ENCODE measurements at places on chromosomes 7 and 10. TPM values are rescaled to one million over a fixed set of nuclear protein-coding genes. Genes with fewer than 3 reads are reported as not detected.
A peak's percentile ranks its signal among the peaks of the same experiment; 100 is the strongest.

FKBP9 gene
- polyA plus RNA-seq: 168 TPM

ANKRD22 gene
- polyA plus RNA-seq: 0.17 TPM

CYP26C1 gene
- polyA plus RNA-seq: 0.16 TPM

INHBA gene
- 3.1 TPM for polyA plus RNA-seq

TAS2R60 gene
- not detected for polyA plus RNA-seq

NKX1-2 gene
- polyA plus RNA-seq: not detected

ASZ1 gene
- polyA plus RNA-seq: not detected

CPN1 gene
- polyA plus RNA-seq: 3.0 TPM

FAM13C gene
- polyA plus RNA-seq: 7.1 TPM

DNA sequence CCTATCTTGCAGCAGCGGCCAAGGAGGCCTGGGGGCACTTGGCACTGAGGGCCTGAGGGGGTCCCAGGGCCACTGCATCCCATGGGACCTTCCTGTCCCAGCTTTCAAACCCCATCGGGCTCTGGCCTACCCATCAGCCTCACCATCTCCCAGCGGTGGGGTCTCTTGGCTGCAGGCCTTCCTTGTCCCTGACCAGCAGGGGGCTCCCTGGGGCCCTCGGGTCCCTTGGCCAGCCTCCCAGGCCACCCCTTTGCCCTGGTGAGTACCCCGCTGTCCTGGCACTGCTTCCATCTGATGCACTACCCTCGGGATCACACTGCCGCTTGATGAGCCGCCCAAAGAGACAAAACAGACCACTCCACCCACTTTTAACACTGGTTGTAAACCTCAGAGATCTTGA lies 43.5 kb downstream of the YKT6 start:
- DNase-seq: no peak

GRCh38 chr10:130455111-130455695 lies 319.0 kb downstream of the GLRX3 start:
- DNase-seq: no peak

DNA sequence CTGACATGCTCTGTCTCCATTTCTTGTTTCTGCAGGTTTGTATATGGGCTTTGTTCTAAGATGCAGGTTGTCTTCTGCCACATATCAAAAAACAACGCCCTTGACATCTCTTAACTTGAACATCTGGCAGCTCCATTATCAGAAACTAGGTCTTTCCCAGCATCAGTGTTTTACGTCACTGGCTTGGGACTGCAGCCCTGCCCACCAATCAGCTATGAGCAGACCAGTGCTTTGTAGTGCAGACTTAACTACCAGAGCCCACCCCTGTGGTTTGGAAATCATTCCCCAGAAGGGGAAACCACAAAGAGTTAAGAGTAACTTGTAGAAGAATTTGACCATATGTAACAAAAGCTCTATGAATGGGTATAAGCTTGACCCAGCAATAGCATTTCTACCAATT lies 132.4 kb downstream of the SEPTIN14 start:
- DNase-seq: no peak

DNA sequence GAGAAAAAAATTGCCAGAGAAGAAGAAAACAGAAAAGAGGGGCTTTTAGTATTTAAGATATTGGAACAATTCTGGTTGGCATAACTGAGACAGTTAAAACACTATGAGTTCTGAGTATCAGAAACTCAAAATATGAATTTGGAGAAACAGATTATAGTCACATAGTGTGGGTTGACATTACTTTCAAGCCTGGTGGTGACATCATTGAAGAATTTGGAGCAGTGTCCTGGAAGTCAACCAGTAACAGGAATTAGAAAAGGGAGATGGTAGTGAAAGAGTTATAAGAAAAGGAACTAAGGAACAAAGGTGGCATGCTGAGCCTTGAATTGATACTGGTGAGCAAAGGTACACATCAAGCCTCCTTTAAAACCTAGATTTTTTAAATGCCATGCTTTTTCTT lies 88.2 kb downstream of the ZNF438 start:
- no peak for DNase-seq

GRCh38 chr10:23096802-23097549 lies 1.6 kb downstream of the MSRB2 start:
- DNase-seq: peak; percentile 46

DNA sequence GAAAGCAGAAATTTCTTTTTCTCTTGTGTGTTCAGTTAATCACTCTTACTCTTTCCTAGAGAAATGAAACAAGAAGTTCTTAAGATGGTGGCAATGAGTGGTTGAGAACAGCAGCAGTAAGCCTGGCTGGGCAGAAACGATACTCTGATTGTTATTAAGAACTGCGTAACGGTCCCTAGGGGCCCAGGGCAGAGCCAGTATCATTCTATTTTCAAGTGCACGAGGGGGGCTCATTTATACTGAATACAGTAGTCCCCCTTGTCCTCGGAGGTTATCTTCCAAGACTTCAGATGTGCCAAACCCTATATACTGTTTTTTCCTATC lies 64.9 kb downstream of the EEPD1 start:
- DNase-seq: no peak

DNA sequence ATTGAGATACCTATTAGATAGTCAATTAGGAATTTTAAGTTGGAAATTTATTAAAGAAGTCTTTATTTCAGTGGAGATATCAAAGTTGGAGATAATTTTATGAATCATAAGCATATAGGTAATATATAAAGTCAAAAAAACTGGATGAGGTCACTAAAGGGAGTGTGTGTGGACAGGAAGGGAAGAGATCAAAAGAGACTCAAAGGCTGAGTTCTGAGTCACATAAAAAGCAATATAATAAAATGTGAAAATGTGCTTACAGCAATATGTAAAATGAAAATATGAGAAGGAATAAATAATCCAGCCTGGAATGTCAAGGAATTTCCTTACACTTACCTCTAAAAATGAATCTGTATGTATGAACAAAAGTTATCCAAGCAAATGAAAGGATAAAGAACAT lies 583.3 kb upstream of the SORCS1 start:
- no peak for DNase-seq

DNA sequence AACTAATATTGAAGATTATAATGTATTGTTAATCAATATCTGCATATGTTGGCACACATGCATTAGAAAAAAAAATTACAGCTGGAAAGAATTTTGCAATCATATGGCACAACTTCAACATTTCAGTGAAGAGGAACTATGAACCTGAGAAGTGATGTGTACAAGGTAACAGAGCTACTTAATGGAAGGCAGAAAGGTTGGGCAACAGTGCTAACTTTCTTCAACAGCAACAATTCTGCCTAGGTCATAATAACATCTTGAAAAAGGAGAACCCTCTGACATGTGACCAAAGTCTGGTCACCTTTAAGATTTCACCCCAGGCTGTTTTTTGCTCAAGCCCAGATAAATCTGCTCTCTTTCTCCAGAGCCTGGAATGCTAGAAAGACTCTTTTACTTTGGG lies 47.9 kb upstream of the SKAP2 start:
- DNase-seq: no peak

GRCh38 chr7:24769851-24770250 lies 12.6 kb upstream of the GSDME start:
- DNase-seq: no peak

- DNase-seq: no peak
Measured at GRCh38 chr10:129390147-129390546, 76.9 kb upstream of the MGMT start.

GRCh38 chr7:131111081-131111576 lies 216.5 kb upstream of the MKLN1 start:
- no peak for DNase-seq

GRCh38 chr7:137546671-137547070 lies 203.1 kb upstream of the PTN start:
- no peak for DNase-seq

GRCh38 chr10:20110125-20111100 lies 294.2 kb downstream of the PLXDC2 start:
- DNase-seq: no peak

- DNase-seq: no peak
Measured at GRCh38 chr10:71726580-71727104, 7.1 kb upstream of the C10orf105 start.

DNA sequence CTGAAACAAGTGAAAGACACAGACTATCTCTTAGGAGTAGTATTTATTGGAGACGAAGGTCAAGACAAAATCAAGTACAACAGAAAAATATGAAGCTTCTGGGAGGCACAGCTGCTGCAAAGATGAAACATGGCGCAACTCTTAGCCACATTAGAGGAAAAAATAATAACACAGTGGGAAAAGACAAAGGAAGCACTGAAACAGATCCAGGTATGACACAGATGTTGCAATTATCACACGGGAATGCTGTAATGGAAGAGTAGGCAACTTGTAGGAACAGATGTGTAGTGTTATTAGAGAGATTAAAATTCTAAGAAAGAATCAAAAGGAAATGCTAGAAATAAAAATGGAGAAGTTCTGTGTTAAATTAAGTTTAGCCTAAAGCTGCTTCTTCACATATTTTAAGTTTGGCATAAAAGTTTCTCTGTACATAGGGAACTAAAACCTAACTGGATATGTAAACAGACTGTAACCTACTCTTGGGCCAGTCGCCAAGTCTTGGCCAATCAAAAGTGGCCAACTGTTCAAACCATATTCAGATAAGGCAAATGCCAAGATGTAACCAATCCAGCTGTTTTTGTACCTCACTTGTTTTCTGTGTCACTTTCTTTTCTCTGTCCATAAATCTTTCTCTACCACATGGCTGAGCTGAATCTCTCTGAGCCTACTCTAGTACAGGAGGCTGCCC lies 1132.0 kb upstream of the LRRTM3 start:
- no peak for DNase-seq

DNA sequence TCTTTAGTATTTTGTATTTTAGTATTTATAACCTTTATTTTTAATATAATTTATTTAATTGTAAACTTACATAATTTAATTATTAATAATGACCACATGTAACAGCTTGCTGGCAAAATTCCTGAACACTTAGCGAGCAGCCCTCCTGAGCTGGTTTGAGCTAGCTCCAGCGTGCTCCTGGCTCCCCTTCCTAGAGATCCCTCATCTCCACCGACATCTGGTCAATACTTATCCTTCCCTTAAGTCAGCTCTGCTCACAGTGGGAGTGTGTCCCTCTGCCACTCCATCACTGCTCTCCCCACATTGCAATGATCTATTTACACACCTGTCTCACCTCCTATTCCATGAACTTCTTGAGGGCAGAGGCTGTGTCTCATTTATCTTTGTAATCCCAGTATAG lies 20.6 kb upstream of the TBXAS1 start:
- DNase-seq: no peak

DNA sequence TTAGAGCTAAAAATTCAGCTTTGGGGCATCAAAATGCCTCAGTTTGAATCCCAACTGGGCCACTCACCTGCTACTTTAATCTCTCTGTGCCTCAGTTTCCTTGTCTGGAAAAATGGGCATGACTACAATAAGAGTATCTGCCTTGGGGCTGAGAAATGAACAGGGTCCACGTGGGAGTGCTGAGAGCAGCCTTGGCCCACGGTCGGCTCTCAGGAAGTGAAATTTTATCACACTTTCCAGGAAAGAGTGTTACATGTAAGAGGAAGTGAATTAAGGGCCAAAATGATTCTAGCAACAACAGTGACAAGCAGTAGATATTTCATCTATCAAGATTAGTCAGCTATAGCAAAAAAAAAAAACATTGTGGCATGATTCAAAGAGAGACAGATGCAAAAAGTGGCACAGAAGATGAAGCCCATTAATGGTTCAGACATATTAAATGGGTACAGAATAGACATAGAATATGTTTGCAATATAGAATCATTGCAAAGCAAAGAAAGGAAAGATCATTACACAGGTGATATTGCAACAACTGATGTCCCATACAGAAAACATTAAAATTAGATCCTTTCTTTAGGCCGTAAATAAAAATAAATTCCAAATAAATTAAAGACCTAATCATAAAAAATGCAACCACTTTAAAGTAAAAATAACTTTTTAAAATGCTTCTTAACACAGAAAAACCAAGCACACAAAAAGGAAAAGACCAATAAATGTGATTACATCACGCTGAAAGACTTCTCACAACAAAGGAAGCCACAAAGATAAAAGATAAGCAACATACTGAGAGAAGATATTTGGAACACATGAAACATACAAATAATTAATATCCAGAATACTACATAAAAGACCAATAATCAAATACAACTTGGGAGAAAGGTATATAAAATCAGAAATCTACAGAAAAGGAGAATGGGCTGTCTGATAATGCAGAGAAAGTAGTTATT lies 4.3 kb downstream of the TMEM273 start:
- DNase-seq: no peak

DNA sequence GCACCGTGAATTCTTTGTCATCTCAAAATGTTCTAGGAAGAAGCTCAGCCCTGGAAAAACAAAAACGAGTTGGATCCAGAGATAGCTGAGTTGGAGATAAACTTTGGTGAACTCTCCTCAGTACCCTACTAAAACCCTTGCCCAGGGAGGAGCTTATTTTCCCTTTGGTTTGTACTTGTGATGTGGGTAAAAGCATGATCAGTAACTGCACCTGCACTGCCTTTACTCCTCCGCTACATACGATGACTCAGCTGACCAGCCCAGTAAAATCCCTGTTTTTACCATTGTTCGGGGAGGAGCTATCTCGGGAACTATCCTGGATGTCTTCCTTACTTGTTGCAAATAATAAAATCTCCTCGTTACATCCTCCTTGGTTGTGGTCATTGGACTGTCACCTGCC lies 359.3 kb downstream of the SH2D4B start:
- DNase-seq: no peak

DNA sequence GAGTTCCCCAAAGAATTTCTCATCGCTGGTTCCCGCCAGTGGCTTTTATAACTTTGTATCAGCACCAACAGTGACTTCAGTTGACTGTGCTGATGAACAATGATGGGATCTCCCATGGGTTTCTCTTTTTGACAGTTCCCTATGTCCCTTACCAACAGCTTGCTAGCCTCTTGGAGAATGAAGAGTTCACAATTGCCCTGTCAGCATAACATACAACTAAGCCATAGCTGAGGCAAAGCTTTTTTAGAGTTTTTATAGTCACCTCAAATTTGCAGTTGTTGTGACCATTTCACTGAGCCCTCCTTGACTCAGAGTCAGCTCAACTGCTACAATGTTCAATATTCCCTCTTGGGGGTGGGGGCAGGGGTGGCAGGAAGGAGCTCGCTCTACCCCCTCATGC lies 179.8 kb downstream of the TFEC start:
- no peak for DNase-seq

GRCh38 chr7:83696101-83696500 lies 47.2 kb upstream of the SEMA3E start:
- DNase-seq: no peak

- no peak for DNase-seq
Measured at GRCh38 chr10:3347413-3348182, 175.0 kb upstream of the PITRM1 start.

Measured in renal cortex interstitium (tissue), 15 donors.